NCI-H2081 (cell line): ENCODE measurements at places on chromosomes 4 and X.

GRCh38 chr4:27407616-27408015, 547.0 kb downstream of the STIM2 start:
- no peak for DNase-seq

DNA sequence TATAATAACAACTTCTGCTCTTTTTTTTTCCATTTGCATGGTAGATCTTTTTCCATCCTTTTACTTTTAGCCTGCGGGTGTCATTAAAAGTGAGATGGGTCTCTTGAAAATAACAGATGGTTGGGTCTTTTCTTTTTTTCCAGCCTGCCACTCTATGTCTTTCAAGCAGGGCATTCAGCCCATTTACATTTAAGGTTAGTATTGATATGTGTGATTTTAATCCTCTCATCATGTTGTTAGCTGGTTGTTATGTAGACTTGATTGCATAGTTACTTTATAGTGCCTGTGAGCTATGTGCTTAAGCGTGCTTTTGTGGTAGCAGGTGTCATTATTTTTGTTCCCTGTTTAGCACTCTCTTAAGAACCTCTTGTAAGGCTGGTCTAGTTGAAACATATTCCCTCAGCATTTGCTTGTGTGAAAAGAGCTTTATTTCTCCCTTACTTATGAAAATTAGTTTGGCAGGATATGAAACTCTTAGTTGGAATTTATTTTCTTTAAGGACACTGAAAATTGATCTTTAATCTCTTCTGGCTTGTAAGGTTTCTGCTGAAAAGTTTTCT, 326.1 kb downstream of the SH3BGRL start:
- DNase-seq = no peak

GRCh38 chr4:121449416-121449815, 68.6 kb upstream of the QRFPR start:
- no peak for DNase-seq

DNA sequence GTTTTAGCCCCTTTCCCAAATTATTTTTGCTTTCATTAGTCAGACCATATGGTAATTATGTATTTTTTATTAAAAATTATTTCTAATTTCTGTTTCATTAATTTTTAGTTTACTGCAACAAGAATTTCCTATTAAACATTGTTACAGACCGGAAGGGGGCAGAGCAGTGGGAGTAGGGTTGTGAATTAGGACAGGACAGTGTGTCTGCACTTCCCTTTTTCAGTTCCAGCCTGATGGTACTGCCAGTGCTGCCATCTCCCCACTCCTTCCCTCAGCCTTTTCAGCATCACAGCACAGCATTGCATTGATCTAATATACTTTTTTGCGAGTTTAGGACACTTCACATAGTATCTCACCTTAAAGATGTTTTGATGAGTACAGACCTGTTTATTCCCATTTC, 76.5 kb downstream of the STIM2 start:
- DNase-seq = no peak

DNA sequence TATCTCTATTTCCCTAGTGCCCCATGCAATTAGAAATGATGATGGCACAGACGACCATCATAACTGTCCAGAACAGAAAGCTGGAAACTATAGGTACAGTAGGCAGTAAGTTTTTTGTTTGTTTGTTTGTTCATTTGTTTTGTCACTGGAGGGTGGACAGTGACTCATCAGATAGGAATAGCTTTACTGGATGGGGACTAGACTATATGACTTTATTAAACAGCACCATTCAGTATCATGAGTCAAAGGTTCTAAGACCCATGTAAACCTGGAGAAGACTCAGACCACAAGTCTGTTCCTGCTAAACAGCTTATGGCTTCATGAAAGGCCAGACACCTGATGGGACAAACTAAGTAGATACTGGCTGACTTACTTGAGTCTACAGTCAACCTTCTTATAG, 38.4 kb downstream of the PLAC1 start:
- DNase-seq = no peak

DNA sequence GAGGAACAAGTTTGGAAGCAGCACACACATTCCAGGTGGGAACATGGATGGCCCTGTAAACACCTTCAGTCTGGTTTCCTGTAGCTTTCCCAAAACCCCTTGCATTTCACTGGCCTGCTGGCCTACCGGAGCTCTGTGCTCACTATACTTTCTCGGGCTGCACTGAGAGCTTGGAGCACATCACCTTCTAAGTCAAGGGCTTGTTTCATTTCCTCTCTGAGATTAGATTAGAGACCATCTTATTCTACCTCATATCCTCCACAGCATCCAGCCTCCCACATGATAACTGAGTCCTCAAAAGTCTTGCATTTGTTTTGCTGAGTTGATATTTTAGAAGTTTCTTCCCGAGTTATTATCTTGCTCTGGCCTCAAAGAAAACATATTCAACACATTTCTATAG, 147.7 kb downstream of the RASL11B start:
- no peak for DNase-seq

DNA sequence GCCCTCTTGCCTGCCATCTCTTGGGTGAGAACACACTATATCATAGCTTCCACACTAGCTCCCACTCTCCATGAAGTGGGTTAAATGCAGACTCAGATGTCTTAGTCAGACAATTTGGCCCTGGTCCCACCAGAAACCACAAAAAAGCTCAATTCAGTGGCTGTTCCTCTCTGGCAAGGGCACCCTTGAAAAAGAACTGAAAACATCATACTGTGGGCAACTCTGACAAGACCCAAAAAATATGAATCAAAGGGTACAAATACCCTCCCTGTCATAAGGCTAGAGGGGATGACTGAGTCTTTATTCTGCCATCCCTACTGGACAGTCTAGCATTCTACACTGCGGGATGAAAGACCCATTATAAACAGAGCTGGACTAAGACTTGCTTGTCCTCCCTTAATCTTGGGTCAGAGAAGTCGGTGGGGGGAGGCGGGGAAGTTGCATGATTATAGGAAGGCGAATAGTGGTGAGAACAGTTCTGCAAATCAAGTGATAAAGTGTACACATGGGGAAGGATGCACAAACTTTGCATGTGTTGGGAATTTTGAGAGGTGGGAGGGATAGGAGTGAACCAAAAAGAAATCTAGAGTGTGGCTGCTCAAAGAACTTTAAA, 172.1 kb downstream of the OPHN1 start:
- DNase-seq = no peak

- no peak for DNase-seq
Observed at GRCh38 chr4:137674066-137674465, 141.8 kb upstream of the PCDH18 start.
